Chondrocyte (in vitro differentiated cells): ENCODE measurements at places on chromosomes 2 and 18.

GRCh38 chr2:235165136-235165535, 213.3 kb downstream of the SH3BP4 start:
- DNase-seq: no peak

- no peak for DNase-seq
Measured at GRCh38 chr2:236856848-236857235, 228.8 kb upstream of the COPS8 start.

DNA sequence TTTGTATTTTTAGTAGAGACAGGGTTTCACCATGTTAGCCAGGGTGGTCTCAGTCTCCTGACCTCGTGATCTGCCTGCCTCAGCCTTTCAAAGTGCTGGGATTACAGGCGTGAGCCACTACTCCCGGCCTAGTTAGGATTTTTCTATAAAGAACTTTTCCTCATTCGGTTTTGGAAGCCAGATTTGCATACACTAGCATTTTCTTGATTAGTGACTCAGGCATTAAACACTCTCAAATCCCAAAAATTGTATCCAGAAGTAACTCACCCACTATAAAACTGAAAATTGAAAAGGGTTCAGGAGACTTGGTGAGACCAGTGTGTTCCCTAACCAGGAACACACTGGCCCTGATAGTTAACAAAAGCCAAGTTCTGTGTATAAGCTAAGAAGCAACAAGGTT, 25.2 kb downstream of the EIF2AK3 start:
- DNase-seq: no peak

DNA sequence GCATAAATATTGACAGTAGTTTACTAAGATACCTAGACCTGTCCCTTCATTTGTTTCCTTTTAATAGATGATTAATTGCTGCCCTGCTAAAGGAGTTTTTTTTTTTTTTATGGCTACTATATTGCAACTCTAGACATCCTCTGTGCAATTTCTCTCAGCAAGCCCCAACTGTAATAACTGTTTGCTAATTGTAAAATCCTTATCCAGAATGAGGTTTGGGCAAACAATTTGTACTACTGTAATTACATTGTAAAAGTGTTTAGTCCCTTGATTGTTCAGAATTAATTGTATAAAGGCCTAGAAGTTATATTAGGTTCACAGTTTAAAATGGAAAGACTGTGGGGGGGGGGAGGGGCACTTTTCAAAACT, 3.7 kb upstream of the MEIS1 start:
- no peak for DNase-seq

- DNase-seq: no peak
Measured at GRCh38 chr2:64386676-64387075, 67.3 kb upstream of the LGALSL start.

DNA sequence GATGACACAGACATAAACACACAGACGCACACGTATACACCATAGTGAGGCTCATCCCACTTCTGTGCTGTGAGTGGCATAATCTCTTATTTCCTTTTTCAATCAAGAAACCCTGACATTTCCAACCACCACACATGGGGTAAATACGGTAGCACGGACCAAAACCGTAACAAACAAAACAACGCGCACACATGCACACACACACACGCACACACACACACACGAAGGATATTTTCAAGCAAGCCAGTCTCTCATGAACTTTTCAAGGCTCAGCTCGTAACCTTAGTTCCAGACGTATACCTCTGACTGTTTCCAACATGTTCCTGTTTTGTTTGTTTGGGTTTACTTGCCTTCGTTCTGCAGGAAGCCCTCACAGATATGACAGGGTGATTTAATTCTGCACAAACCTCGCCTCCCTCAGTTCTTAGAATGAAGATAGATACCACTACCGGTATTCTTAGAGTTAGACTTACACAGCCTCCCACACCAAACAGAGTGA, 119.8 kb downstream of the BCL2 start:
- DNase-seq: no peak

DNA sequence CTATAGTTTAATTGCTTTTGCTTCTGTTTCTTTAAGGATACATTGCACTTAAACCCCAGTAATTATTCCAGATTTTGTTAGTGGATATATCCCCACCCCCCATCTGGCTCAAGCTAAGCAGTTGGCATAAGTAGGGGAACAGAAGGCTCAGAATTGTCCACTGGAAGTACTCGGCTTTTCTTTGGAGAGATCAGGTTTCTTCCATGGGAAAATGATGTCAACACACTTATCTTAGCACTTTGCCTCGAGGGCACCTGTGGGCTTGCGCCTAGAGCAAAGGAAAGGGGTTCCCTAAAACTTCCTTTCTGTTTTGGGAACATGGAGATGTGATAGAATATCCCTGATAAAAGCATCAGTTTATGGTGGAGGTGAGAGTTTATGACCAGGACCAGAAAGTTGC, 130.6 kb downstream of the FMNL2 start:
- DNase-seq: no peak

DNA sequence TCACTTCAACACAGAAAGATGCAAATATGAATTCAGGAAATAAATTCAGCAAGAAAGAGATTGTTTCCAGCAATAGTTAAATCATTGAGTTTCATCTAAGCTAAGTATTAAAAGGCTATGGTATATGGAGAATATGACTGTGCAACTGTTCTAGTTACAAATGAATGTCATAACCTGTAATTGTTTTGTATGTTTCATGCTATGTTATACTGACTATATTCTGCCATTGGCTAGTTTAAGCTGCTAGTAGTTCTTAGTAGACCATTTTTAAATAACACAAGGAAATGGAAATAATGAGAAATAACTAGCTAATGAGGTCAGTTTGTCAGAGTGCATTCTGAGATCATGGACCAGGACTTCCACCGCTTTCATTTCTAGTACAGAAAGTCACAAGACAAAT, 1154.9 kb upstream of the TMEFF2 start:
- DNase-seq: no peak

- DNase-seq: no peak
Measured at GRCh38 chr2:216188559-216188850, 79.4 kb downstream of the XRCC5 start.

- no peak for DNase-seq
Measured at GRCh38 chr2:234377761-234378391, 119.0 kb downstream of the ARL4C start.

GRCh38 chr18:3262234-3263131, 550 bp downstream of the MYL12B start:
- DNase-seq: no peak

GRCh38 chr2:48733067-48733503, 22.4 kb downstream of the LHCGR start:
- no peak for DNase-seq

DNA sequence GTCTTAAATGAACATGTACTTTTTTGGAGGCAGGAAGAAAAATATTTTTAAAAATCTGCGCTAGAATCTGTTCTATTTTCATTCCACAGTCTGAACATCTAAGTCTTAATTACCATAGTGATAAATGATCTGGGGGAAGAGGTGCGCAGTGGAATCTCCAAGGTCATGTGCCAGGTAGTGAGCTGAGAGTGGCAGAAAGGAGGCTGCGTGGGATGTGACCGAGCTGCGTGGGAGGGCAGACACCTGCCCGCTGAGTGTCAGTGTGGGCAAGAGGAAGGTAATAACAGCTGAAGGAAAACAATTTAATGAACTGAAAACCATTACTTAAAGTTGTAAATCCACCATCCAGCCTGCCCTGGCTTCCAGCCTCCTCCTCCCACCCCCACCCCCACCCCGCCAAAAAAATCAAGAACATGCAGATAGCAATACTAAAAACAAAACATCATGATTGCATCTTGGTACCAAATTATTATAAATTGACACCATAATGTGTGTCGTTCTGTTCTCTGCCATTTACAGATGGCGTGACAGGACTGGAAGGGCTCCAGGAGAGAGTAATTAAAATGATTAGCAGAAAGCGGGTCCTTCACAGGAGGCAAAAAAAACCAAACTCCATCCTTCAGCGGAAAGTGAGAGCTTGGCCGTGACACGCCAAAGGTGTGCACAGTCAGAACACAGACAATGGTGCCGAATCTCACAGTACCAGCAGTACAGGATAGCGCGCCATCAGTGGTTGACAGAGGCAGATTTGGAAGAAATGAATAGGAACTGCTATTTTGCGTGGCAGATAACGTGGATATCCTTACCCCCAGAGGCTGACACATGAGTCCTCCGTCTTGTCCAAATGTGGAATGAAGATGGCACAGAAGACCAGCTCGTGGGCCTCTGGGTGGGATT, 11.4 kb upstream of the DTNB start:
- no peak for DNase-seq
